ENCODE measurements at places on chromosomes 7 and 10.

DNA sequence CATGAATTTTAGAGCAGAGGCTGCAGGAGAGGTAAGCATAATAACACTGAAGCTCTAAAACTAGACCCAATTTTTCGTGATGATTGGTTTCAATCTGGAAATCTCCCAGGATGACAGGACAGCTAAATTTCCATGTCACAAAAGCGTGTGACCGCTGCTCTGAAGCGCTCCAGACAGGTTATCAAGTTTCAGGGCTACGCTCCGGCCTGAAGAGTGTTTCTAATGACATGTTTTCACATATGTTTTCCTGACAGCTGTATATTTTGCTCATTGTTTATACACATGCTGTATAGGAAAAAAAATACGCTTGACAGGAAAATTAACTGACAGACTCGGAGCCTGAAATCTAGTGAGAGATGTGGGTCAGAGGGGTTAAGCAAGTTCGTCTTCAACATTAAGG lies 219.8 kb upstream of the BMPER start:
- no peak for DNase-seq

DNA sequence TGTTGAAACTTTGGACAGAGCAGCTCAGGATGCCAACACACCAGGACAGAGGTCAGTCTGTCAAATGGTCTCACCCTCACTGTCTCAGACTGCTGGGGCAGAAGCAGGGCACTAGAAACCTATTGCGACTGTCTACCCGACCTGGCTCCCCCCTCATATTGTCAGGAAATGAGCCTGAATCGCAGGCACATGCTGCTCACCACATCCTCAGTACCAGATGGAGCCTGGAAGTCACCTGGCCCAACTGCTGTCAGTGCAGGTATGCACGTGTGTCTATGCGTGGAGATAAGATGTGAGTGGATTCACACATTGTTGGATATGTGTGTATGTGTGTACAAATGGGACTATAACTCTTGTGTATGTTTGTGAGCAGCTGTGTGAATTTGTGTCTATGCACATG lies 3.2 kb upstream of the CDHR1 start:
- peak; percentile 29 for DNase-seq

GRCh38 chr7:99219985-99220384 lies 12.1 kb upstream of the KPNA7 start:
- DNase-seq, result no peak

DNA sequence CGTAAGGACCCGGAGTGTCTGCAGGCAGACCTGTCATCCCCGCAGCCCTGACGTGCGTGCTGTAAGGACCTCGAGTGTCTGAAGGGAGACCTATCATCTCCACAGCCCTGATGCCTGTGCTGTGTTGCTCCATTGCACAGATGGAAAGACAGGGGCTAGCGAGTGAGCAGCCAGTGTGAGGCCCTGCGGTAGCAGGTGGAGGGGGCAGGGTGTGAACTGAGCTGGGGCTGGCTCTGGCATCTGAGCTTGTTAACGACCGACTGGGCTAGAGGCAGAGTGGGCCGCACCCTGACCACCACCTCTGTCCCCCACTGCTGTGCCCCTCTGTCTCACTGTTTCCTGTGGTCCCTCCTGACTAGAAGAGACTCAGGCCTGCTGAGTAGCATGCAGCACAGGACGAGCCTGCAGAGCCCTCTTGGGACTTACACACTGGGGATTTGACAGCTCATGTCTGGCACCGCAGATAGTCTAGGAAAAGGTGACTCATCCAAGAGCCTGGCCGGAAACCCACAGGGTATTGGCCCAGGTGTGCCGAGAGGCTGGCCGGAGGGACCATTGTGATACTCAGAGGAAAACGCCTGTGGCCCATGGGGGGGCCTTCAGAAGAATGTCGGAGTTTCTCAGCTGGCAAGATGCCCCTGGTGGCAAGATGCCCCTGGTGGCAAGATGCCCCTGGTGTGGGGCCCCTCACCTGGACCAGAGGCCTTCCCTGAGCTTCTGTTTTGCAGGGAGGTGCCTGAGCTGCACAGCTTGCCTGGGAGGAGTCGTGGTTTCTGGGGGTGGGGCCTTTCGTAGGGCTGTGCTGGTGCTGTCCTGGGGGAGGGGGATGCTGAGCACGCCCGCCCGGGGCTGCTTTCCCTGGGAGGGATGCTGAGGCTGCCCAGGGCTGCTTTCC lies 34.3 kb downstream of the INPP5A start:
- DNase-seq, result peak; percentile 77

GRCh38 chr10:2980791-2981360 lies 86.5 kb upstream of the PFKP start:
- DNase-seq, result no peak

DNA sequence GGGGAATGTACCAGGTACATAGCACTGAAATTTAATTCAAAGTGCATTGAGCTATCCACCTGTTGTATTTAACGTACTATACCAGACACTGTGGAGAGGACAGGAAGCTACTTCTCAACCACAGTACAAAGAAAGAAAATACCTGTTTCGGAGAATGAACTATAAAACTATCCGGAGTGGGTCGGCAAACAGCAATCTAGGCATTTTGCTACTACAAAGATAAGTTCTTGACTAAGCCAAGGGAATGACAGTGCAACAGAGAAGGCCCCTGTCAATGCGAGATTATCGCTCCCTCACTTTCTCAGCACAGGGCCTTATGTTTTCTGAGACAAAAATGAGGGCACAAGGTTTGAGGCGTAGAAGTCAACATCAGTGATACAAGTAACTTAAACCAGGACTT lies 27.4 kb downstream of the SFMBT2 start:
- DNase-seq, result no peak

DNA sequence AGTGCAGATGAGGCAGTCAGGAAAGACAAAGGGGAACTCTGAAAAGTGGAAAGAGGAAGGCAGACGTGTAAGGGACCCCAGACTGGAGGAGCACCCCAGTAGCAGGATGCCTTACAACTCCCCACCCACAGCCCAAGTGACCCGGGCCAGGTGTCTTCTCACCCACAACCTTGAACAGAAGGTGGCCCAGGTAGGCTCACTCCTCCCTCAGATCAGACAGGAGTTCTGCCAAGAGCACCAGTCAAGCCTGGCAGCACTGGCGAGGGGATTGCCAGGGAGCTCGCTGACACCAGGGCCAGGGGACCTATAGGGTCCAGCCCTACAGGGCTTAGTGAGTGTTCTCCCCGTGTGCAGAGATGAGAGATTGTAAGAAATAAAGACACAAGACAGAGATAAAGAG lies 27.1 kb upstream of the LMBR1 start:
- no peak for DNase-seq

DNA sequence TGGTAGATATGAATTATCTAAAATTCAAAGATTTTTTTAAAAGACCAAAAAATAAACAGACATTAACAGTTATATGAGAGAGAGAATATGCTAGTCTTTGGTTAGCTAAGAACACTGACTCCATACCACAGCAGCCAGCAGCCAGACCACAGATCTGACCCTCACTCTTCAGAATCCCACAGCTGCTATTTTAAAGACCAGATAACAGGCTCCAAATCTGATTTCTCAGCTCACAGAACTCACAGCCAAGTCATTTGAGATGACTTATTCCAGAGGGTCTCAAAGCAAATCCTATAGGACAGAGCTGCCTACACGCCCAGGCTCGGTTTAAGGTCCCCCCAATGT lies 20.4 kb downstream of the NUDCD3 start:
- no peak for DNase-seq

- DNase-seq, result no peak
These were observed 58.8 kb downstream of the INSIG1 start for GRCh38 chr7:155356323-155357105.

DNA sequence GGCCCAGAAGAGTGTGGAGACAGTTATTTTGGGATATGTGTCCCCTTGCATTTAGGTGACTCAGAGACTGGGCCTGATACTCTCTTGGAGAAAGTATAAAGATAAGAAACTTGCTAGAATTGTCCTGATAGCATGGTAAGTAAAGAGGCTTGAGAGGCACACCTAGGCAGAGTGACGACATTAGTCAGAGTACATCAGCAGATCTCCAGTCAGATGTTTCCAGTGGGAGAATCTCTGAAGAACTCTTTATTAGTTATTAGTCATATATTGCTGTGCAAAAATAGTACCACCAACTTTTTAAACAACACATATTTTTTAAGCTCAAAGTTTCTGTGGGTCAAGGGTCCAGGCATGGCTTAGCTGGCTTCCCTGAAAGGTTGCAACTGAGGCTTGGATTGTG lies 182.6 kb downstream of the NEBL start:
- no peak for DNase-seq

DNA sequence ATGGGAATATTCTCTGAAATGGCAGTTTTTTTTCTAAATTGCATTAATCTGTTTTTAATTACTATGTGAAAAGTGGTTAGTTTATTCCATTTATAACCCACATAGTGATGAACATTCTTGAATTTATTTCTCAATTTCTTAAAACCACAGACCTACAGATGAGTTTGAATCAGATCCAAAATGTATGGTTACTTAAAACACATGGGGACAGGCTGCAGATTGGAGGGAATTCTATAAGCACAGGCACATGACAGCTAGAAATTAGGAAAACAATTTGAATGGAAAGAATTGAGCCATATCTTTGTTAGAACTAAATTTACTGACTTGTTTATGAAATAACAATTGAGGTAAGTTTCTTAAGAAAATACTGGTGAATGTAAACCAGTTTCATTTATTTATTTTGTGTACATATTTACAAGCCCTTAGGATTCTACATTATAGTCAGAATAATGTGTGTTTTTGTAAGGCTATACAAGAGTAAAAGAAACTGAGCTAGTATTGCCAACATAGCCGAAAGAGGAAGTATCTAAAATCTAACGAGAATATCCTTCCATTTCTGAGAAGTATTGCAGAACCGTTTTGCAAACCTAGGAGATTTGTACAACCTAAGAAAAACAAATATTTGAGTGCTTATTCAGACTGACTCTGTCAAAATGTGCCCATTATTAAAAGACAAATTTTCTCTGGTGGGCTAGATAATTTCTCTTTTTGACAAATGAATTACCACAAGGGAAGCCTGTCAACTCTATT lies 434.3 kb upstream of the SEMA3D start:
- DNase-seq, result no peak

DNA sequence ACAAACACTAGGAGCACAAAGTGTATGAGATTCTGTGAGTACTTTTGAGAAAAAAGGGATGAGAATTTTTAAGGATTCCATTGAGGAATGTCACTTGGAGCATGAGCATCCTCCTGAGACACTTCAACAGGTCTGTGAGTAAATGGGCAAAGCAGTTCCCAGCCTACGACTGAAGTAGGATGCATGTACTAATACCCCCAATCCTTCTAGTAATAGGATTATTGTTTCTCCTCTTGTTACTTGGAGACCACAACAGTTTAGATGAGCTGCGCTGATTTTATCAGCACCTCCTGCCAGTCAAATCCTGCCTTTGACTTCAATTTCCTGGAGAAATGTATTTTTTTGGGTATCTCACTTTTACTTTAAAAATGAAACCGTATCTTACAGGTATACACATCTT lies 820 bp downstream of the BBS9 start:
- DNase-seq, result no peak

GRCh38 chr10:131089150-131089549 lies 222.4 kb downstream of the TCERG1L start:
- no peak for DNase-seq

DNA sequence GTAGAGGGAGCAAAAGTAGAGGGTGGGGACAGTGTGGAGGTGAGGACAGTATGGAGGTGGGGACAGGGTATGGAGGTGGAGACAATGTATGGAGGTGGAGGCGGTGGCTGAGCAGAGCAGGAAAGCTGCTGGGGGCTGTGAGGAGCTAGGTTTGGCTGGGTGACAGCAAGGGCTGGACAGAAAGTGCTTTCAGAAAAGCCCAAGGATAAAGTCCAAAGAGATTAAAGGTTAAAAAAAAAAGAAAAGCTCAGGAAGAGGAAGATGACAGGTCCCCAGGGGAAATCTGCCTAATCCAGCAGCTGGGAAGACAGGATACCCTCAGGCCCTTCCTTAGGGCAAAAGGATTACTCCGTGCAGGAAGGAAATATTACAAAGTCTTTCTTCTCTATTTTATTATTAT lies 32.1 kb upstream of the PFKFB3 start:
- no peak for DNase-seq

DNA sequence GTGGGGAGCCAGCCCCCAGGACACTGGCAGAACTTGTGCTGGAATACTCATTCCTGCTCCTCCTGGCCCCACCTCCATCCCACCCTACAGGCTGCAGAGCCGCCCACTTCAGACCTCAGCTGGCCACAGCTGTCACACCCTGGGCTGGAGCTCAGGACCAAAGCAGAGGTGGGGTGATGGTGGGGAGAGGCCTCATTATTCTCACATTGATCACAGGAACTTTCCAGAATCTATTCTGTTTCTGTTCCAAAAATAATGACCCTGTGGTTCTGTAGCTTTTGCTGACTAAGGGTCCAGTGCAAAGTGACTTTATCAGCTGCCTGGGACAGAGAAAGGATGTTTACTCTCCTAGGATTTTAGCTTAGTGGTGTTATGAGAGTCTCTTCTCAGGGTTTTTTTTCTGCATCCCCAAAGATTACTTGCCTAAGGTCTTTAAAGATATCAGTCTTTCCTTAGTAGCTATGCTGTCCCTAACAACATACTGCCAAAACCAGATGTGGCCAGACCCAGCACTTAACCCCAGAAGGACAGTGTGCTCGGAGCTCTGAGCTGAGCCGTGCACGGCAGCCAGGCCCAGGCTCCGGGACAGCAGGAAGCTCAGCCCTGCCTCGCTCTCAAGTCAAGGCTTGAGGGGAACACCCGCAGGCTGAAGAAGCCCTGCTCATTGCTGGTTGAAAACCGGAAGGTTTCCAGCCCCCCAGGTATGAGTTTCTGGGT lies 223.3 kb downstream of the MLLT10 start:
- no peak for DNase-seq

DNA sequence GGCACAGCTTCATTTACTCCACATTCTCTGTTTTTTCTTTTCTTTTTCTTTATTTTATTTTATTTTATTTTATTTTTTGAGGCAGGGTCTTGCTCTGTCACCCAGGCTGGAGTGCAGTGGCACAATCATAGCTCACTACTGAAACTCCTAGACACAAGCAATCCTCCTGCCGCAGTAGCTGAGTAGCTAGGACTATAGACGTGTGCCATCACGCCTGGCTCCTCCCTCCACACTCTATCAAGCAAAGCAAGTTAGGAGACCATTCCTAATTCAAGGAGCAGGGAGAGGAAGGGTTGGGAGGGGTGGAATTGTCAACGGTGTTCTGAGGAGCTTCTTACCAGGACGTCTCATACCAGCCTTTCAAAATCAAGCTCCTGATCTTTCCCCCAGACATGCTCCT lies 52.4 kb downstream of the OAT start:
- no peak for DNase-seq

DNA sequence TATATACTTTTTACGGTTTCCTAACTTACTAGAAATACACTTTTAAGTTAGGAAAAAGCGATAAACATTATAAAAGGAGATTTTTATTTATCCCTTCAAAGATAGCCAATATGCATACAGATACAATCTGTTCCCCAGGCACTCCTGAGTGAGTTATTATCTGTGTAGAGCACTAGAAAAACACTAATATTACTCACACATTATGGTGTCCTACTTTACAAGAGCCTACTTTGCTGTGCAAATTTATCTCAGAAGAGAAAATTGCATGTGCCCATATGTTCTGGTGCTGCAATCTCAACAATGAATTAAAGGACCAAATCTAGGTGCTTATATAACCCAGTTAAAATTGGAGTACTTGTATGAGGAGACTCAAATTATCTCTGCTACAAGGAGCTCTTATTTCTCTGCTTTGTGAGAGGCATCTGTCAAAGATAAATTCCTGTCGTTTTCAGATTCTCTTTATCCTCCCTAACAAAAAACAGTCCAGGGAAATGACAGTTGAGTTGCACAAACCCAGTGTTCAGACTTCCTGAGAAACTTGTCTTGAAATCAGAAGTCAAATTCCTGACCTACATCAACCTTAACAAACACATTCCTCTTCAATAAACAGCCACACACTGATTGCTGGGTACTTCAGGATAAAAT lies 28.9 kb downstream of the CPA1 start:
- no peak for DNase-seq

GRCh38 chr10:65911151-65911835 lies 1014.5 kb upstream of the LRRTM3 start:
- DNase-seq, result no peak

Data from CD4-positive, alpha-beta T cell treated with Interleukin-4 for 1 hour (primary cell).